ENCODE measurements at places on chromosomes 13 and 19. TPM values are rescaled to one million over a fixed set of nuclear protein-coding genes. Genes with fewer than 3 reads are reported as not detected.

DNA sequence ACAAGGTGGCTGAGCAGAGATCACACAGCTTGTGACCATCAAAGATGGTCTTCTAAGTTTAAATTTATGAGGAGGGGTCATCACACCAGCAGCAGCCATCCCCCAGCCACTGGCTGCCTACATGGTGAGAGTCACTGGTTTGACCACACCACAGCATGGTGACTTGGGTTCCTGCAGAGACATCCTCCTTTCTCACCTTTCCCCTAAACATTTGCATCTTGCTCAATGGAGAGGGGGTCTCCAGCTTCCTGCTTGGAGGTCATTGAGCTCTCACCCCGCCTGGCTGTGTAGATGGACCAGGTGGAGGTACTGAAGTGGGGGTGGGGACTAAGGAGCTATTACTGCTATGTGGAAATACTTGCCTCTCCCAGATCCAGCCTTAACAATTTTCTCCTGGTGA is 247.6 kb upstream of the ARGLU1 start:
- DNase-seq, result no peak
- H3K27me3 ChIP-seq, result no peaks in the 10 kb centered on the region
- no peaks in the 10 kb centered on the region for H3K36me3 ChIP-seq

UBA52 gene
- 504 TPM for total RNA-seq

- H3K4me1 ChIP-seq, result no peaks in the 10 kb centered on the region
- no peaks in the 10 kb centered on the region for H3K36me3 ChIP-seq
- no peak for DNase-seq
- H3K27me3 ChIP-seq, result no peaks in the 10 kb centered on the region
- H3K4me3 ChIP-seq, result no peak overlapping the region
These were observed 66.9 kb downstream of the NHLRC3 start for GRCh38 chr13:39105110-39105509.

DNA sequence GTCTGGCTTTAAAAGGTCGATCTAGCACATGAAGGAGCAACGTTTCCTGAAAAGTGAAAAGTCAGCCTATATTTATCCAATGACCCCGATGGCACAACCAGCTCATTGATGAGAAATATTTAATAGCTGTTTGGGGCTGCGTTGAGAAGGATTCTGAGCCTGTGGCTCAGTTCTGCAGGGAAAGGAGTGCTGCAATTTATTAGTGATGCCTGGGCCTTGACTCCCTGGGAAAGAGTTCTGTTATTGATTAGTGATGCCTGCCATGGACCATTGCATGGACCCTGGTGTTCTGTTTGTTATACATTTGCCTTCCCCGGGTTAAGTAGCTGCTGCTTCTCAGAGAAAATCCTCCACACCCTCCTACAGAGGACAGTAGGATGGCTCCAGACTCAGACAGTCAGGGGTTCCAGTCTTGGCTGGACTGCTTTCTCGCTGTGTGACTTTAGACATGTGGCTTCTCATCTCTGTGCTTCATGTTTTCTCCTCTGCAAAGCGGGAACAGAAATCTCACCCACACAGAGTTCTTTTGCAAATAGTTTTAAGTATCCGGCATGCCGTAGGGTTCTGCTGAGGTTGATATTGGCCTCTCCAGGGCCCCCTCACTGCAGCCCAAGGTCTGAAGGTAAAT is 17.7 kb upstream of the PTPRS start:
- H3K4me1 ChIP-seq, result no peaks in the 10 kb centered on the region
- H3K36me3 ChIP-seq, result no peaks in the 10 kb centered on the region
- no peak for DNase-seq
- no peak overlapping the region for H3K4me3 ChIP-seq
- no peaks in the 10 kb centered on the region for H3K27me3 ChIP-seq

RFPL4A gene
- total RNA-seq, result not detected

- peaks cover 3% of the 10 kb centered on the region for H3K27me3 ChIP-seq
- no peak overlapping the region for H3K4me3 ChIP-seq
- no peaks in the 10 kb centered on the region for H3K4me1 ChIP-seq
- no peak for DNase-seq
- H3K27ac ChIP-seq, result no peak overlapping the region
These were observed 1.2 kb upstream of the SBK2 start for GRCh38 chr19:55538132-55538531.

Data from tibial nerve (tissue), 4 donors.